Fibroblast of mammary gland (primary cell): ENCODE measurements at places on chromosomes 1 and 21.
A peak's percentile ranks its signal among the peaks of the same experiment; 100 is the strongest.

- no peak for DNase-seq
These were observed 289.5 kb downstream of the PAPPA2 start for GRCh38 chr1:176752505-176752904.

DNA sequence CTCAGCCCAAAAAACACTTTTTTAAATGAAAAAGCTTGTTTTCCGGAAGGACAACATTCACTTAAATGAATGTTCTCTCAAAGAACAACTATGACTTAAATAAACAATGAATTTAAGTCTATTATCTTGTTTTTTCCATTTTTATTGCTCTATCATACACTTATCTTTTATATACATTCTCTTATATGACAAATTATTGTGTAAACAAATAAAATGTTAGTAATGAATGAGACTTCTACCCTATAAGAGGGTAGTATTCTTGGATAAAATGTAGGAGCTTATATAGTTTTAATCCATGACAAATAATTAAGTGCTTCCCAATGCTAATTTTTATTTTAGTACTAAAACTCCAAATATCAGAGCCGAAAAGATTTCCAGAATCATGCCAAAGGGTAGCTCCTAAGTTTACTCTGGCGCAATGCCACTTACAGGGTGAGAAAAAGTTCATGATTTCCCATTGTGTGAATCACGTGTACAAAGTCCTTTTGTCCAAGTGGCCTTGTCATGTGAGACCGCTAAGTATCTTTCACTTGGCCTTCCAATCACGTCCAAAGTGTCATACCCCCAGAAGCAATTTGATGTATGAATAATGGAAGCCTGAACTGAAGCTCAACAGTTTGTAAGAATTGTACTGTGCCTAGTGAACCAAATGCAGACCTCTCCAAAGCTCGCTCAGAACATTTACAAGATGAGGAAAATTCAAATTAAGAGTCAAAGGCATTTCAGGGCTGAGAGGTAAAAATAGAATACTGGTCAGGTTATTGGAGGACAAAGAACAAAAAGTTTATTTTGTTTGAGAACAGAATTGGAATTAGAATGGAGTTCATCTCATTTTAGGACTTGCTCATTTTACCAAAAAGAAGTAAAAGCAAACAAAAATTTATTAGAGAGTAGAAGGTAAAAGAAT is 56.6 kb upstream of the C1orf21 start:
- no peak for DNase-seq

GRCh38 chr1:189237008-189237407 is 1240.7 kb downstream of the BRINP3 start:
- DNase-seq = no peak

DNA sequence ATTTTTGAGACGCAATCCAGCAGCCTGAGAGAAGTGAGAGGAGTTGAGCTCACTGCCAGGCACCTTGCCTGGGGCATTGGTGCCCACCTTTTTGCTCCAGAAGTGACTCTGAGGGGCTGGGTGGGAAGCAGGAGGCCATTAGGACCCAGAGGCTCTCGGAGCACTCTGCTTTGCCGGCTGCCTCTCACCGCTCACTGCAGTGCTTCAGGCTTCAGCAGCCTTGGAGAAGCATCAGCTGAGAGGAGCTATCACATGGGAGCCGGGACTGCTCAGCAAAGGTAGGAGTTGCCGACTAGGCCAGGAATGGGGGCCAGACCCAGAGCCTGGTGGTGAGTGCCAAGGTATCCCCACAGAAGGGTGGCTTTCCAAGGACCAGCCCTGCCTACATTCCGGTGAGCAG is at the start of gene GPR61:
TSS of gene GPR61 (plus strand) at position 197 of the 400 bp plus-strand sequence. CDS start 3,151 bp downstream, outside the sequence.
- no peak for DNase-seq

GRCh38 chr1:24096009-24096738 is 15.8 kb downstream of the MYOM3 start:
- no peak for DNase-seq

DNA sequence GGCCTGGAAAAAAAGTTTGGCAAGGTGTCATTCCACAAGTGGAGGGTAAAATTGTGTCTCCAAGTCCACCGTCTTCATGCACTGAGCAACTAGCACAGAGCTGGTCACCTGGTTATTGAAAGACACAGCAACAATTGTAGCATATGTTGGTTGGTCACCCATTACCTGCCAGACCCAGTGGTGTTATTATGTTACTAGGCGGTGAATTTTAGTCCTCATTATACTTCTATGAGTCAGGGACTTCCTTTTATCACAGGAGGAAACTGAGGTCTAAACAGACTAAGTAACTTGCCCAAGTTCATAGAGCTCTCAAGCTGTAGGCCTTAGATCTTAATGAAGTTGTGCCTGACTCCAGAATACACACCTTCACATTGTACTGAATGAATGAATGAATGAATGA is 94.9 kb upstream of the VANGL1 start:
- no peak for DNase-seq

GRCh38 chr21:43827015-43827611 is 37.7 kb downstream of the RRP1 start:
- peak; percentile 78 for DNase-seq

- DNase-seq = no peak
These were observed 58.6 kb downstream of the MAST2 start for GRCh38 chr1:45862008-45862407.

GRCh38 chr1:218408942-218409341 is 63.8 kb downstream of the TGFB2 start:
- DNase-seq = no peak

- DNase-seq = no peak
These were observed 106.1 kb downstream of the SEC16B start for GRCh38 chr1:177863796-177864195.

GRCh38 chr1:23613191-23614031 is 54.1 kb upstream of the ID3 start:
- DNase-seq = no peak

GRCh38 chr1:14982029-14982428 is 171.5 kb upstream of the TMEM51 start:
- no peak for DNase-seq

GRCh38 chr1:2595261-2595811 is 8.8 kb downstream of the PRXL2B start:
- DNase-seq = no peak

- DNase-seq = no peak
These were observed 586.0 kb downstream of the PTBP2 start for GRCh38 chr1:97307568-97307967.

- DNase-seq = peak; percentile 94
These were observed 97.7 kb upstream of the JUN start for GRCh38 chr1:58881471-58881994.

GRCh38 chr1:172917972-172918371 is 132.8 kb downstream of the TNFSF18 start:
- DNase-seq = peak; percentile 96

DNA sequence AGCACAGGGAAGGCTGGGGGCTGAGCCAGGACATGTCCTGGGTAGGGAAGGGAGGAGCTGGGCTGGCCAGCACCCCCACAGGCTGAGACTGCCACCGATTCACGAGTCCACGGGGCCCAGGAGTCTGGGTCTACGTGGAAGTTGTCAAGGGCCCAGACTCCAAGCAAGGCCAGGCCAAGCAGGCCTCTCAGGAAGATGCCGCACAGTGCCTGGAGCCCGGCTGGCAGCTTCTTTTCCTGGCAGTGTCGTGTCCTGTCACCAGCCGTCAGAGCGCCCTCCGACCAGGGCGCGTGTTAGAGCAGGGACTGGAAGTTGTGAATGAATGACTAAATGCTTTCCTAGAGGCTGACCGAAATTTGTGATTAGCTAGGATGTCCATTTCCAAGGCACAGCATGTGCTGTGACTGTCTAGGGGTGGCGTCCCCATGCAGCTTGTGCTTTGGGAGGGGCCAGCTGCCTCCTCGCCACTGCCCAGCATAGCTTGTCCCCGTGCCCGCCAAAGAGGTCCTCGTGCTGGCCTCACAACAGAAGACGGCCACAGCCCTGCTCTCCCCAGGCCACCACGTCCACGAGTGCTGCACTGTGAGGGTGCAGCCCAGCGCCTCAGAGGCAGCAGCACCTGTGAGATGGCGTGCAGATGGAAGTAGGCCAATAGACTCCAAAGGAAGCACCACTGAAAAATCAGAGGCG is 147.4 kb upstream of the COL6A1 start:
- DNase-seq = no peak

GRCh38 chr21:43193088-43193650 is 24.4 kb downstream of the CRYAA start:
- DNase-seq = no peak

DNA sequence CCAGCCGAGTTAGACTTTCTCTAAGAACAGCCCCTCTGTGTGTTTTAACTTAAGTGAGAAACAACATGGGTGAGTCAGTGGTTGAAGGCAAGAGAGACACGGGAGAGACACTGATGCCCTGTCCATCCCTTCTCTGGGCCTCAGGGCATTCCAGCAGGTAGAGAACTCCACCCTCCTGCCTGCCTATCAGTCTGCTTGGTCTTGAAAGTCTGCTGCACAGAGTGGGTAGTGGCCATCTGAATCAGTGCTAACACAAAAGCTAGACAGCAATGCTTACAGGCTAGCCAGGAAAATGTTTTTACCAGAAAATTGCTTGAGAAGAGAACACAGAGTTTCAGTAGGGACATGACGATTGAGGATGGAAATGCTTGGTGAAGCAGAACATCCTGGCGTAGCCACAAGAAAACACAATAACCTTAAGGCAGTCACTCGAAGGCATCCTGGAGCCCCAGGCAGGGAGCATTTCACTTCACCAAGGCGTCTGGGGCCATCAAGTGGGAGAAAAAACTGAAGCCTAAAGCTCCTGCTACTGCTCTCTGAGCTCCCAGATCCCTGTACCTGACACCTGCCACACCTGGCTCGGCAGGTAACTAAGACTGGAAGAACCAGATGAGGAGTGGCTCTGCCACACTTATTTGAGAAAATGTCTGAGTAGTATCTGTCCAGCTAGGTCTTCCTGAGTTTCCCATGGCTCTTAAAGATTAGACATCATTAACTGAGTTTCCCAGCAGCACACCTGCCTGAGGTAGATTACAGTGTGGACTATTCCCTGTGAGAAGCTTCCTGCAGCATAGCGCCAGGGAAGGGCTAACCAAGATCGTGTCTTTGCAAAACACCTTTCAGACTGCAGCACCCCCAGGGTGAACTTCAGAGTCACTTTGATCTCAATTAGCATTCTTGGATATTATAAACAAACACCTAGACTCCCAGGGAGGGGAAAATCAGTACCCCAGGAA is 18.1 kb upstream of the LBR start:
- no peak for DNase-seq

- no peak for DNase-seq
These were observed 17.2 kb downstream of the CSRP1 start for GRCh38 chr1:201489643-201490261.

- no peak for DNase-seq
These were observed 11.3 kb upstream of the SYT6 start for GRCh38 chr1:114164840-114165543.

DNA sequence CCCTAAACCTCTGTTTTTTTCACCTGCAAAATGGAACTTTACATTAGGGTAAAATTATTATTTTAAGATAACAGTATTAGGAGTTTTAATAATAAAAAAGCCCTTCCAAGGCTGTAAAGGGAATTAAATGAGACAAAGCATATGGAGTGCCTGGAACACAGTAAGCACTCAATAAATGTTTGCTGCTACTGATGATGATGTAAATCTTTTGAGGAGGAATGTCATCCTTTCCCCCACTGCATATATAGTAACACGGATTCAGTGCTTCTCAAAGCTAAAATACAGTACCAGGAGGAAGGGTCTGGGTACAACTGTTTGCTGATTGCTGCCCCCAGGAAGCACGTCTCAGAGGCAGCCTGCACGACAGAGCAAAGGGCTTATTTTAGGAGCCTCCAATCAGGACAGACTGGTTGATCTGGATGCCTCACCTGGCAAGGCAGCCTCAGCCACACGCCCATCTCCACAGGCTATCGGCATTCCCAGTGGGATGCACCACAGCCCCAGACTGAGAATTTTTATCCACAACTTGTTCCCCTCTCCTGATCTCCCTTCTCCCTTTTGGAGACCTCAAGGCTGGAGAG is 64.4 kb downstream of the GADD45A start:
- DNase-seq = no peak

DNA sequence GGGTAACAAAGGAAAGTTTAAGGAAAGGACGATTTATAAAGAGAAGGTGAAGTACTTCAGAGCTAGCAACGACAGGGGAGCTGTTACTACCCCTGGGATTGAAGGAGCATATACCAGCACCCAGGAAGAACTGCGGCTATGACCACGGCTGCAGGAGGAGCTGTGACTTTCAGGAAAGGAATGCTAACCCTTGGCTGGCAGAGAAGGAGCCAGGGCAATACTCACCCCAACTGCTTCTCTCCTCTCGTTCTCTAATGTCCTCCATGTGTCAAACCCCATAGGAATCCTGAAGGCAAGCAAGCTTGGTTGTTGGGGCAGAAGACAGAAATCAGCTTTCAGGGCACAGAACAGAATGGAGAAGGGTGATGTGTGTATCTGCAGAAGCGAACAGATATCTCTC is 120.5 kb downstream of the TMEM53 start:
- DNase-seq = peak; percentile 39

GRCh38 chr1:93324486-93325464 is 20.9 kb upstream of the DR1 start:
- peak; percentile 83 for DNase-seq

- DNase-seq = peak; percentile 71
These were observed 49.4 kb upstream of the A3GALT2 start for GRCh38 chr1:33370301-33370700.

DNA sequence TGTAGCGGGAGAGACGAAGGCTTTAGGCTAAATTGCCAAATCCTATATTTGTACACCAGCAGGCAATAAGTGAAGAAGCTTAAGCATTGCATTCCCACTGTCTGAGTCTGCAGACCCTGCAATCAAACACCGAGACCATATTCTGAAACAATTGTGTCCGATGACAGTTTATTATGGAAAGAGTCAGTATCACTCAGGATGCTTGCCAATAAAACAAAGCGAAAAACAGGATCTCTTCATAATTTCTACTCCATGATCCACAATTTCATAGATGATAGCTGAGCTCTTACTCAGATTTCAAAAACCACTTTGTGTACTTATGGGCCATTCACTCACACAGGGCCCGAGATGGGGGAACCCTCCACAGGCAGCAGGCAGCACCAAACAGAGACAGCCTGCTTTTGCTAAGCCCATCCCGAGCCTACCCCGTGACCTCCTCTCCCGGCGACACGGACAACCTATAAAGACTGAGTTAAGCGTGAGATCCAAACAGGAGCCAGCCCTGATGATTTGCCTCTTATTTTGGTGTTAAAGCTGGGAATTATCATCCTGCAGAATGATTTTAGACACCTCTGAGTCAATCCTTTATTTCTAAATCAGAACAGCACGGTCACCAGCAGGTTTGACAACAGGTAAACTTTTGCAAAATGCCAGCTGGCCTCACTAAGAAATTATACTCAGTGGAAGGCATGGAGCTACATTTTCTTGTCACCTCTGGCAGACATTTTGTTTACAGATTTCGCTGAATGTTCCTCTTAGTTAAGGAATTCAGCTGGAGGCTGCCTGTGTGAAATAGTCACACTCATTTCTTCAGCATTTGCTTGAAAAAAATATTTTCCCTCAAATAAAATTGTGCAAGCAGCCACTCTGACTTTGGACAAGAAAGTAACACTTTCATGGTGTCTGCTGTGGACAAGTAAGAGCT is 212.4 kb downstream of the GPATCH2 start:
- DNase-seq = no peak

- DNase-seq = no peak
These were observed 19.6 kb downstream of the AGL start for GRCh38 chr1:99869723-99870122.
